ENCODE measurements at places on chromosomes 3 and 15. TPM values are rescaled to one million over a fixed set of nuclear protein-coding genes. Genes with fewer than 3 reads are reported as not detected.
A peak's percentile ranks its signal among the peaks of the same experiment; 100 is the strongest.

Gene SERPINI1
- 1.2 TPM for total RNA-seq

Gene PRR20G
- not detected for total RNA-seq

- no peaks in the 10 kb centered on the region for H3K27me3 ChIP-seq
- H3K36me3 ChIP-seq = no peaks in the 10 kb centered on the region
- no peak overlapping the region for H3K4me3 ChIP-seq
Measured at GRCh38 chr3:162052636-162053035, 556.0 kb downstream of the OTOL1 start.

DNA sequence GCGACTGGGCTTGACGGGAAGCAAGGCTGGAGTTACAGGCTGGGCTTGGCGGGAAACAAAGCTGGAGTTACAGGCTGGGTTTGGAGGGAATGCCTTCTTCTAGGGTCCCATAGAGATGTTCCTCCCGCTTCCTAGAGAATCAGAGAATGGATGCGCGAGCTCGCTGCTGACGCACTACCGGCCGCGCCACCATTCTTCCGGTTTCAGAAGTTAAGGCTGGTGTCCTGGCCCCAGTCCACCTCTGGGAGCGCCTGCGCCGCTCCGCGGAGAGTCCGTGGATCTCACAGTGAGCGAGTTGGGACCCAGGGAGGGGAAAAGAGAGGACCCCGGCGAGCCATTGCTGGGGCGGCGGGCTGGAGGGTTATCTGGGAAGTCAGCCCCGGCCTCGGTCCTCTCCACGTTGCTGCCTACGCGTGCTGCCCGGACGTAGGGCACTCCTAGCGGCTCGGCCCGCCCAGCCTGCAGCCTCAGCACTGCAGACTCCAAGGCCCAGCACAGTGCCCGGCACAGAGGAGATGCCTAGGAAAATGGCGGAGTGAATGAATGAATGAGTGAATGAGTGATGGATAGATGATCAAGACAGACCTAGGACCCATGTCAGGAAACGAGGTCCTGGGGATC lies at the start of gene ZNF502:
Gene ZNF502, plus strand, starts transcription at position 206 of the 621 bp plus-strand sequence. CDS start 7,602 bp downstream, outside the sequence.
- peaks cover 17% of the 10 kb centered on the region for H3K4me1 ChIP-seq
- H3K27me3 ChIP-seq = peaks cover 19% of the 10 kb centered on the region
- peak; percentile 80 for DNase-seq
- H3K27ac ChIP-seq = peak within 1 kb of the TSS; percentile 77
- H3K4me3 ChIP-seq = peak within 1 kb of the TSS; percentile 84

- no peak for DNase-seq
- no peak overlapping the region for H3K4me3 ChIP-seq
- H3K4me1 ChIP-seq = no peaks in the 10 kb centered on the region
- no peaks in the 10 kb centered on the region for H3K36me3 ChIP-seq
- no peaks in the 10 kb centered on the region for H3K27me3 ChIP-seq
- H3K27ac ChIP-seq = no peak overlapping the region
Measured at GRCh38 chr15:31150732-31151231, 49.3 kb upstream of the TRPM1 start.

Gene ATP13A4
- 1.1 TPM for total RNA-seq

- peaks cover 31% of the 10 kb centered on the region for H3K36me3 ChIP-seq
- no peak overlapping the region for H3K4me3 ChIP-seq
- DNase-seq = no peak
Measured at GRCh38 chr15:73568564-73569280, 64.5 kb downstream of the NPTN start.

- H3K36me3 ChIP-seq = peaks cover 2% of the 10 kb centered on the region
- peaks cover 15% of the 10 kb centered on the region for H3K4me1 ChIP-seq
- no peak overlapping the region for H3K4me3 ChIP-seq
- peak overlapping the region; percentile 53 for H3K27ac ChIP-seq
Measured at GRCh38 chr3:106068795-106069194, 200.0 kb upstream of the CBLB start.

Gene CAND2
- total RNA-seq = 2.2 TPM

DNA sequence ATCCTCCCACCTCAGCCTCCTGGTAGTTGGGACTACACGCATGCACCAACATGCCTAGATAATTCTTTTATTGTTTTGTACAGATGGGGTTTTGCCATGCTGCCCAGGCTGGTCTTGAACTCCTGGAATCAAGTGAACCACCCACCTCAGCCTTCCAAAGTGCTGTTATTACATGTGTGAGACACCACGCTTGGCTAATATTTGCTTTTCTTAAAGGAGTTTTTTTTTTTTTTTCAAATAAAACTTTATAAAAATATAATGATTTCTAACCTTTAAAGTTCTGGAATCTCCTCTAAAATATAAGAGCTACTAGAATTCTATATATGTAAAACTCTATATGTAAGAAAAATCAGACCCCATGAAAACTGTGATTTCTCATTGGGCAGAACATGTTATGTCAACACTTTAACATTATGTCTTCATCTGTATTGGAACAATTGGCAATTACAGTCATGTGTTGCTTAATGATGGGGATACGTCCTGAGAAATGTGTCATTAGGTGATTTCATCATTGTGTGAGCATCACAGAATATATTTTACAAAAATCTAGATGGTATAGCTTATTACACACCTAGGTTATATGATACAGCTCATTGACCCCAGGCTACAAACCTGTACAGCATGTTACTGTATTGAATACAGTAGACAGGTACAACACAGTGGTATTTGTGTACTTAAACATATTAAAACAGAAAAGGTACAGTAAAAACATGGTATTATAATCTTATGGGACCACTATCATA lies 377.0 kb downstream of the PLCL2 start:
- DNase-seq = no peak
- H3K36me3 ChIP-seq = no peaks in the 10 kb centered on the region
- no peak overlapping the region for H3K4me3 ChIP-seq

Gene TXNRD3
- 2.5 TPM for total RNA-seq

Gene KY
- total RNA-seq = not detected

Gene VEPH1
- total RNA-seq = not detected

Gene PP2D1
- total RNA-seq = not detected

DNA sequence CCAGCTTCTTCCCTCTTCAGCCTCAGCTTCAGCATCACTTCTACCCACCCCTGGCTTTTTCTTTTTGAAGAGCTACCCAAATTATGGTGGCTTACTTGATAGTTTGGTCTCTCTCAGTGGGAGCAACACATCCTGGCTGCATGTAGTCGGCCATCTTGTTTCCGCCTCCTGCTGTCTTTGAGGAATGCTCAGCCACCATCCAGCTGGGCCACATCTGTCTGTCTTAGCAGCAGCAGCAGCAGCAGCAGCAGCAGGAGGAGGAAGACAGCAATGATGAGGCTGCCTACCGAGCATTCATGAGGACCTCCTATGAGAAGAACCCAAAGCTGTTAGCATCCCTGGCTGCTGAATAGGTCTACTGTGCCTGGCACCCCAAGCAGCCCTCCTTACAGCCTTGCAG lies 19.7 kb downstream of the IL16 start:
- H3K27me3 ChIP-seq = peaks cover 14% of the 10 kb centered on the region
- no peak overlapping the region for H3K4me3 ChIP-seq
- H3K27ac ChIP-seq = no peak overlapping the region
- no peak for DNase-seq
- H3K4me1 ChIP-seq = no peaks in the 10 kb centered on the region

GRCh38 chr3:186644683-186645082 lies 4.5 kb downstream of the FETUB start:
- H3K4me1 ChIP-seq = peaks cover 3% of the 10 kb centered on the region
- H3K4me3 ChIP-seq = no peak overlapping the region
- no peak for DNase-seq
- no peaks in the 10 kb centered on the region for H3K36me3 ChIP-seq

Gene GHSR
- total RNA-seq = not detected

GRCh38 chr3:132916096-132916495 lies 122.1 kb upstream of the TMEM108 start:
- H3K4me1 ChIP-seq = no peaks in the 10 kb centered on the region
- no peak for DNase-seq
- no peaks in the 10 kb centered on the region for H3K36me3 ChIP-seq
- H3K4me3 ChIP-seq = no peak overlapping the region
- no peak overlapping the region for H3K27ac ChIP-seq

DNA sequence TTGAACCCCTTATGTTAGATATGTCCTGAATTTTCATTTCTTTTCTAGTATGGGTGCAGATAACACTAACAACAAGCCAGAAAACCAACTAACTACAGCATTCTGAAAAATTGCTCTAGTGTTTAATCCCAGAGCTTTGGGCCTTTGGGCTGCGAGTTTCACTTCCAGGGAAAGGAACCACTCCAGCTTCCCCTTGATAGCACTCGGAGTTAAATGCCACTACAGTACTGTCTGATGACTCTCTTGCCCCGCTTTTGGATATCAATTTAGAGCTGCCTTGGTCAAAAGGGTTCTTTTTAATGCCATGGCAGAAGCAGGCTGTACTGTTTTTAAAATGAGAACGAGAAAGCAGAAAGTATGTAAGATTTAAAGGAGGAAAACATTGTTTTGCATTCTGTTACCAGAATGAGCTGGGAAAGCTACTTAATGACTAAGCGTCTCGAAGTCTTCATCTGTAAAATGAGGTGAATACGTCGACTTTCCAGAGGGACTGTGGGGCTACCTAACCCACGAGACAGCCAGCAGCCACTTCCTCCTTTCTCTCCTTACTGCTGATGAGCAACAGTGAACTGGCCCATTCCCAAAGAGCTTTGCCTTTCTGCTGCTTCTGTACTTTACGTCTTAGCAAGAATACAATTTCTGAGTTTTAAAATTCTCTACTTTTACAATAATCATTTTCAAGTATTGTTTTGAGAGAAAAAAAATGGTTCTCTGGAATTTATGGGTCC lies 299.3 kb upstream of the LYSMD4 start:
- no peak overlapping the region for H3K4me3 ChIP-seq
- no peak overlapping the region for H3K27ac ChIP-seq
- H3K36me3 ChIP-seq = peaks cover 4% of the 10 kb centered on the region
- no peaks in the 10 kb centered on the region for H3K27me3 ChIP-seq
- DNase-seq = no peak
- H3K4me1 ChIP-seq = no peaks in the 10 kb centered on the region

GRCh38 chr3:112136959-112137693 lies 4.1 kb upstream of the GCSAM start:
- no peaks in the 10 kb centered on the region for H3K36me3 ChIP-seq
- H3K27ac ChIP-seq = no peak overlapping the region
- DNase-seq = peak; percentile 68
- no peaks in the 10 kb centered on the region for H3K27me3 ChIP-seq
- H3K4me3 ChIP-seq = no peak overlapping the region
- peaks cover 65% of the 10 kb centered on the region for H3K4me1 ChIP-seq

DNA sequence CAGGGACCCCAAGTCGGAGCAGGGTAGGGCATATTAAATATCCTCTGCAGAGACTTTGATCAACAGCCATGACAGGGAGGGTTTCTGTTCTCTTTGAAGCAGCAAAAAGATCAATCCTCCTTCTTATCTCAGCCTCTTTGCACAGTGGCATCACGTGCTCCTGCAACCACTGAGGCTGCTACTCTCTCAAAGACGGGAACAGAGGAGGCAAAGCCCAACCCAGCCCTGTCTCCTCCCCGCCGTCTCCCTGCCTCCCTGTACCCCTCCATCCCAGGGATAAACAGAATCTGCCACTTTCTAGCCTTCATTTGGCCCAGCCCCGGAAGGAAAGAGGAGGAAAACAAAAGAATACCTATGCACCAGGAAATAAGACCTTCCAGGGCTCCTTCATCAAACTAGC lies 7.5 kb upstream of the TBC1D21 start:
- no peak overlapping the region for H3K27ac ChIP-seq
- H3K4me1 ChIP-seq = peaks cover 5% of the 10 kb centered on the region
- DNase-seq = no peak
- peaks cover 10% of the 10 kb centered on the region for H3K27me3 ChIP-seq
- no peak overlapping the region for H3K4me3 ChIP-seq

DNA sequence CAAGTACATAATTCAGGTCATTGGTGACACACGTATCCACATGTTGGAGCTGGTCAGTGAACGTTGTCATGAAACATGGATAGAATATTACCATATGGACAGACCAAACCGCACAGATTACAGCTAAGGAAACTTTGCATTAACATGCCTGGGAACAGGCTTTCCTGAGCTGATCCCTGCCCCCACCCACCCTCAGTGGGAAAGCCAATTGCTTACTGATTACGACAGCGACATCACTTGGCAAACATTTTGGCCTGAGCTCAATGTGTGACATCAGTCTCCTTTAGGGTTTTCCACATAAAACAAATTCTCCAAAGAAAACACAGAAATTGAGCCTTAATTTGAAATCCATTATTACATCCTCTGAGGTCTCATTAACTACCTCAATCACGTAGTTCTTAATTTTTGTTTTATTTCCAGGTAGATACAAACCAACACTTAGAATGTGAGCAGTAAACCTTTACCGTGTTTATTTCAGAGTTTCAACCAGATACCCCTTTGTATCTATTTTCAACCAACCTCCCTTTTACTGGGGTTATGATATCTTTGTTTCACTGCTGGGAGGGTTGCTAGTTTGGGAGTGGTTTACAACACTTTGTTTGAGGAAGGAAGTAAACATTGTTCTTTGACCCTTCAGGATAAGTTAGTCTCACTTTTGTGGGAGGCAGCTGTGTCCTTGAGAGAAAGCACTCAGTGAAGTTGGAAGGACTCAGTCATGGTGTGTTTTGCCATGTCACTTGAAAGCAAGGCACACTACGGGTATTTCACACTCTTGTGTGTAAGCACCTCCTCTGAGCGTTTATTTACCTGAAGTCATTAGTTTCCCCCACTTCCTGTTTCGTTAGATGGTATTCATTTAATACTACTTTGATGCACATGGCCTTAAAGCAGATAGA lies 103.1 kb downstream of the CMSS1 start:
- DNase-seq = no peak
- H3K36me3 ChIP-seq = peaks cover 19% of the 10 kb centered on the region
- H3K27me3 ChIP-seq = no peaks in the 10 kb centered on the region
- no peak overlapping the region for H3K27ac ChIP-seq
- no peak overlapping the region for H3K4me3 ChIP-seq

- no peak overlapping the region for H3K4me3 ChIP-seq
- no peak overlapping the region for H3K27ac ChIP-seq
- H3K36me3 ChIP-seq = no peaks in the 10 kb centered on the region
- no peak for DNase-seq
- H3K27me3 ChIP-seq = peaks cover 6% of the 10 kb centered on the region
- no peaks in the 10 kb centered on the region for H3K4me1 ChIP-seq
Measured at GRCh38 chr3:115548611-115549010, 74.7 kb upstream of the GAP43 start.

DNA sequence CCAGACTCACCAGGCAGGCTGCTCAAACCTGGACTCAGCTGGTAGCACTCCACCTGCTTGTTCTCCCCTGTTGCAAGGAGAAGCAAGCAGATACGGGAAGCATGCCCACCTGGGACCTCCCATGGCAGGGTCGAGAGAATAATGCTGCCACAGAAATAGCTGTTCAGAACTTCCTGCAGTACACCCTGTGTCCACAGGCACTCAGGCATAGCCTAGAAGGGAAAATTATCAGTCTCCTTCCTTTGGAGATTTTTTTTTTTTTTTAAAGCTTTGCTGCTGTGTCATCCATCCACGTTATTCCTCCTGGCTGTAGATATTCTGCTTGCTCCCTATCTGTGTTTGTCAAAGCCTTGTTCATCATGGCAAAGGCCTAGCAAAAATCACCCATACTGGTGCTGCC lies 32.7 kb upstream of the RPS17 start:
- no peak overlapping the region for H3K4me3 ChIP-seq
- H3K27me3 ChIP-seq = peaks cover 14% of the 10 kb centered on the region
- no peaks in the 10 kb centered on the region for H3K36me3 ChIP-seq
- no peaks in the 10 kb centered on the region for H3K4me1 ChIP-seq
- no peak for DNase-seq

GRCh38 chr3:182436547-182436946 lies 356.8 kb upstream of the ATP11B start:
- no peaks in the 10 kb centered on the region for H3K27me3 ChIP-seq
- no peak for DNase-seq
- no peaks in the 10 kb centered on the region for H3K4me1 ChIP-seq
- H3K27ac ChIP-seq = no peak overlapping the region
- H3K4me3 ChIP-seq = no peak overlapping the region
- H3K36me3 ChIP-seq = no peaks in the 10 kb centered on the region

Data from activated CD4-positive, alpha-beta T cell treated with anti-CD3 and anti-CD28 coated beads for 36 hours (primary cell).